ENCODE measurements at places on chromosomes 6 and 20.

- DNase-seq = no peak
Measured at GRCh38 chr6:106461084-106461483, 100.6 kb downstream of the CRYBG1 start.

- no peak for DNase-seq
Measured at GRCh38 chr6:15370733-15371671, 125.1 kb downstream of the JARID2 start.

DNA sequence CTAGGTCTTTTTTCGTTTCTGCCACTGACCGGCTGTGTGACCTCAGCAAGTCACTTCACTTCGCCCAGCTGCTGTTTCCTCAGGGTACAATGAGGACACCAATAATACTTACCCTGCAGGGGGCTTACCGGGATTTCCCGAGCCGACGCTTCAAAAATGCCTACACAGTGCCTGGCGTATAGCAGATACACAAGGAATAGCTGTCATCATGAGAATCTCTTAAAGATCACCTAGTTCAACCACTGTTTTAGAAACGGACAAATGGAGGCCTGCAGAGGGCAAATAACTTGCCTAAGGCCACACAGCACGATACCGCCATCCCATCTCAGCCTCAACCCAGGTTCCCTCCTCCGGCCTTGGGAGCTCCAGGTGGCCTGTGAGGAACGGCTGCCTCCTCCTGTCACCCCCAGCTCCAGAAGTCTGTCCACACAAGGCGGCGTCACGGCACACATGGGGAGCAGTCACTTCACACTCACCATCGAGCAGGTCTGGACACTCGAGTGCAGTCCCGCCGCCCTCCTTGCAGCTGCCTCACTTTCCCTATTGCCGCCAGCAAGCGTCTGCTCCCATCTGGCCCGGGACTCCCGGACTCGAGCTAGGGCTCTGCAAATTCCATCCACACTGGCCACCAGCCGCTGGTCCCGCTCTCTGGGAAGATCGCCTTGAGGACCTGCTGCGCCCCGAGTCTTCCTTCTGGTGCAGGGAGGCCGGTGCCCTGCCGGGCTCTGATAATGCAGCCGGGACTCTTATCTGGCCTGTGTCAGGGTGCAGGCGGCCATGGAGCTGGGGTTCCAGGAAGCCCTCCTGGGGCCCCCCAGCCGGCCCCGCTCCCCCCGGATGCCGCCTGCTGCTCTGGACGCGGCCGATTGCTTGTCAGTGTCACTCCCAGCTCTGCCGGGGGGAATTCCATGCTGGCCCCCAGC is at the start of gene RIPOR3:
TSS of gene RIPOR3 (minus strand) at position 893 of the 923 bp plus-strand sequence. CDS start at position 479, 414 bp downstream.
- no peak for DNase-seq

- DNase-seq = no peak
Measured at GRCh38 chr20:16542477-16542876, 30.8 kb downstream of the KIF16B start.

- DNase-seq = no peak
Measured at GRCh38 chr20:61295249-61295648, 43.2 kb downstream of the CDH4 start.

GRCh38 chr6:128271011-128271410 is 249.4 kb downstream of the PTPRK start:
- no peak for DNase-seq

GRCh38 chr20:16575390-16576140 is 2.3 kb upstream of the KIF16B start:
- no peak for DNase-seq

GRCh38 chr6:105803442-105803841 is 282.7 kb upstream of the PRDM1 start:
- no peak for DNase-seq

- no peak for DNase-seq
Measured at GRCh38 chr20:39645131-39645530, 683.0 kb downstream of the DHX35 start.

GRCh38 chr20:57736738-57737347 is 27.0 kb upstream of the PMEPA1 start:
- no peak for DNase-seq

GRCh38 chr6:12103158-12103557 is 91.0 kb downstream of the HIVEP1 start:
- DNase-seq = no peak

- no peak for DNase-seq
Measured at GRCh38 chr6:170358496-170358895, 51.9 kb downstream of the FAM120B start.

GRCh38 chr6:38528196-38528965 is 111.3 kb downstream of the BTBD9 start:
- DNase-seq = no peak

DNA sequence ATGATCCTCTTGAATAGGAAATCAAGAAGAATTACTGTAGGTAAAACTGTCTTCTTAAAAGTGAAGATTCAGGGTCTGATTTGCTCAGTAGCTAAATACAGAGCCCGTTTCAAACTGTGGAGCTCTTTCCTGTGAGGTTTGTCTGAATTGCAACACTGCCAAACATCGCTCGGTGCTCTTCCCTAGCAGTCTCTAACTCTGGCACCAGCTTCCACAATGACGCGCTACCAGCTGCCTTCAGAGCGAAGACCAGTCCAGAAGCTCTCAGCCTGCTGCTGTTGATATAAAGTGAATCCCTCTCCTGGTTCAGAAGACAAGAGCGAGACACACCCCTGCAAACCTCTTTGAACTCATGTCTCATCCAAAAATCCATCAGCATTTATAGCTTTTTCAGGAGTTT is 447.0 kb downstream of the LMBRD1 start:
- no peak for DNase-seq

GRCh38 chr20:18615020-18615650 is 27.3 kb downstream of the DTD1 start:
- DNase-seq = no peak

- no peak for DNase-seq
Measured at GRCh38 chr6:159919011-159919511, 28.3 kb downstream of the MAS1 start.
